ENCODE measurements at places on chromosomes 16 and 17.

DNA sequence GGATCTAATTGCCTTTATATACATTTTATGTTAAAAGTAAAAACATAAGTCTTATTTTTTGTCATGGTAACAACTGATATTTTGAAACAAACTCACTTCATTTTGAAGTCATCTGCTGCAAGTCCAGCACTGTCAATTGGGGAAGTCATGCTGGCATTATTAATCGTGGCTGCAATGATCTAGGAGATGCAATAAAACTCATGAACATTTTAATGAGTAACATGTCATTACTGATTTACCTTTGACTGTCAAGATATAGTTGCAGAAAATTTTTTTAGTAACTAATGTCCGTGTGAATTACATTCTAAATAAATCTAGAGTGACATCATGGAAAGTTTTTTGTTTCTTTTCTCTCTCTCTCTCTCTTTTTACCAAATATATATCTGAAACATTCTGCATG is 17.3 kb upstream of the KRT24 start:
- no peak for DNase-seq

DNA sequence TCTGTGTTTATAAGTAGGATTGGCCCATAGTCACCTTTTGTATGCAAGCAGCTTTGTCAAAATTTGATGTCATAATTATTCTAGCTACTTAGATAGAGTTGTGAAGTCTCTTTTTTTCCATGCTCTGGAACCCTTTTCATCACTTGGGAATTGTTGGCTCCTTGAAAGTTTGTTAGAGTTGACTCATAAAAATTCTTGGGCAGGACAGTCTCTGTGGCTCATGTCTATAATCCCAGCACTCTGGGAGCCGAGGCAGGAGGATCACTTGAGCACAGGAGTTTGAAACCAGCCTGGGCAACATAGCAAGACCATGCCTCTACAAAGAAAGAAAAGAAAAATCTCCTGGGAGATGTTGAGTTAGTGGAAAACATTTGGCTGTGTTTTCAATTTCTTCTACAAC is 45.7 kb upstream of the MRC2 start:
- DNase-seq: no peak

DNA sequence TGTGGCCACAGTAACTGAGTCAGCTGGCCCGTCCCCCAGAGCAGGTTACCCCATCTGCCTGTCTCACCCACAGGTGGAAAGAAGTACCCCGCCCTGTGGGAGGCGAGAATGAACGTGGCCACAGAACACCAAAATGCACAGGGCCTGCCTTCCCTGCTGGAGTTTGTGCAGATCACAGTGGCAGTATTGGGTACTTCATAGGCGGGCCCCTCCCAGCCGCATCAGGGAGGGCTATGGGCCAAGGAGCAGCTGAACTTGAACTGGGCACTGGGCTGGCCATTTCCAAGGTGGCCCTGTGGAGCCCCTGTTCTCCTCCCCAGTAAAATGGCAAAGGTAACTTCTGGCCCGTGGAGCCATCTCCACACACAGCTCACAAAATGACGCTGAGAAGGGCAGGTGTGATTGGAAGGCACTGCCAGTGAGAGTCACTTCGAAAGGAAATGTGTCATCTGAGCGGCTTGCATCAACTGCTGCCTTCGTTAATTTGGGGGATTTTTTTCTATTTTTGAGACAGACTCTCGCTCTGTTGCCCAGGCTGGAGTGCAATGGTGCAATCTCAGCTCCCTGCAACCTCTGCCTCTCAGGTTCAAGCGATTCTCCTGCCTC is 162.9 kb downstream of the ENGASE start:
- no peak for DNase-seq

- DNase-seq: no peak
These were observed 646.1 kb downstream of the CDH11 start for GRCh38 chr16:64475627-64476351.

DNA sequence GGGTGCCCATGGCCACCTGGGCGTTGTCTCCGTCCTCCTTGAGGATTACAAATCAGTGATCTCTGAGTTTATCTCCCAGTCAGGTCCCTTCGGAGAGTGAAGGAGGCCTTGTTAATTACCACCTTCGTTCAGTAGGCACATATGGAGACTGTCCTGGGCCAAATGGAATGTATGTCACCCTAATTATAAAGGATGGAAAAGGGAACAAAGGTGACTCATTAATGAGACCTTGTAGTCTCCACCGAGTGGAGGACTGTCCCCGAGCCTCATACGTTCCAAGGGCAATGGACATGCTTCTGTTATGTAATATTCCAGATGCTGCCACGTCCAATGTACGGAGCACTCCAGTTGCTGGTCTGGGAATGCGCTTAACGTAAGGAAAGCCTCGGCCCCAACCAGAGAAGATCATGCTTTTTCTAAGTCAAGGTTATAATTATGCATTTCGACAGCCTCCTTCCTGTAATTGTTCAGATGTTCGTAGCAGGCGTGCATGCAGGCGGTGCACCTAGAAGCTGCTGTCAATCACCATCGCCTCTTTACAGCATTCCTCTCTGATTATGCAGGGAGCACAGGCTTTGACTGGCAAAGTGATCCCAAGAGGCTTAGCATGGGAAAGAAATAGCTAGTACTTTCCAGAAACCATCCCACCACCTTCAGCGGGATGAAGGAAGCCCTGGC is 22.4 kb upstream of the SEC14L1 start:
- no peak for DNase-seq

GRCh38 chr17:60253048-60253447 is 103.3 kb downstream of the CA4 start:
- no peak for DNase-seq

DNA sequence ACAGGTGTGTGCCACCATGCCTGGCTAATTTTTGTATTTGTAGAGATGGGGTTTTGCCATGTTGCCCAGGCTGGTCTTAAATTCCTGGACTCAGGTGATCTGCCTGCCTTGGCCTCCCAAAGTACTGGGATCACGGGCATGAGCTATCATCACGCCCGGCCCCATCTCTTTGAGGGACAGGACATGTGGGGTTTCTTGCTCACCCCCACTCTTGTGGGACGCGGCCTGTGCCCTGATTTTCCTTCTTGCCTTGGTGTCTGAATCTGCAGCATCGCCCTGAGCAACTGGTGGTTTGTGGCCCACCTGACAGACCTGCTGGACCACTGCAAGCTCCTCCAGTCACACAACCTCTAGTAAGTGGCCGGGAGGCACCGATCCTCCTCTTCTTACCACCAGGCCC is 25.6 kb downstream of the NUP85 start:
- no peak for DNase-seq

DNA sequence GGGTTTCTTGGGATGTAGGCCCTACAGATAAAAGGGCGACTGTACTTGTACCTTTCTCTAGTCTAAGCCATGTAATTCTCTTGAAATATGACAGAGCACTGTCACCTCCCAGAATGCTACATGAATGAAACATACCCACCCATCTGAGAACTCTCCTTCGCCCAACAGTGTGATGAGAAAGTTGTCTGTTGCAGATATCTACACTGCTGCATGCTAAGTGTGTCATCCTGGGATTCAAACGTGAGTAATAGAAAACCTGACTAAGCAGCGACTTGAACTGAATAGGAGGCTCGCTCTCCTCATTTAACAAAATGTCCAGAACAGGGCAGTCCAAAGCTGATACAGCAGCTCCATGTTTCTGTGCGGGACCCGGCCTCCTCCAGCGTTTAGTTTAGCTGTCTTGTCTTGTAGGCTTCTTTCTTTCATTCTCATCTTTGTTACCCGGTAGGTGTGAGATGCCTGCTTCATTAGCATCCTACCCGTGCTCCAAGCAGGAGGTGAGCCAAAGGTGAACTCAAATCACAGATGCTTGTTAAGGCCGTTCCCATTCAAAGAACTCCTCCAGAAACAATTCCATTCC is 211.9 kb downstream of the PRKCA start:
- DNase-seq: no peak

- DNase-seq: peak; percentile 37
These were observed 73.3 kb upstream of the MTMR4 start for GRCh38 chr17:58587713-58588117.

GRCh38 chr16:10067406-10067805 is 114.8 kb downstream of the GRIN2A start:
- no peak for DNase-seq

GRCh38 chr17:7038025-7038862 is 2.4 kb downstream of the SLC16A13 start:
- no peak for DNase-seq

DNA sequence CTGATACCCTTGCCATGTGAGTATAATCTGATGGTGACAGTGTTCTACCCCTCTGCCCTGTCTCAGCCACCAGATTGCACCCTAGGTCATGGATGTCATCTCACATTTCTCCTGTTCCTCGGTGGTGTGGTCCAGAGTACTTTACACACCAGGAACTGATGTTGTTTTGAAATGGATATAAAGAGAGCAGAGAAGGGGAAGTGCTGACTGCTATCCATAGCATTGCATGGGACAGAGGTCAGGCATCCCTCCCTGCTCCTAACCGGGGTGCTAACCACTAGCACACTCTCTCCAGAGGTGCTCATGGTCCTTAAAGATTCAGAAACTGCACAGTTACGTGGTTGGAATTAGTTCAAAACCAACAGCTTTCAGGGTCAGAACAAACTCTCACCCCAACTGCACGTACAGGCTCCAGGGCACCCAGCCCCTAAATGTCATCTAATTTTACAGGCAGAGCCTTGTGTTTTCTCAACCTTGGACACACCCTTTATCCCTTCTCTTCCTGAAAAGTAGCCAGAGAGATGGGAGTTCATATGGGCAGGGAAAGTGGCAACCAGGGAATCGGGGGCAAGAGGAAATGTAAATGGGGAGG is 16.3 kb downstream of the TTLL6 start:
- DNase-seq: no peak

GRCh38 chr17:63698381-63698885 is 1.5 kb downstream of the LIMD2 start:
- no peak for DNase-seq

GRCh38 chr17:70677783-70678647 is 508.7 kb downstream of the KCNJ2 start:
- no peak for DNase-seq

- no peak for DNase-seq
These were observed 504 bp upstream of the GOSR1 start for GRCh38 chr17:30476726-30477082.

DNA sequence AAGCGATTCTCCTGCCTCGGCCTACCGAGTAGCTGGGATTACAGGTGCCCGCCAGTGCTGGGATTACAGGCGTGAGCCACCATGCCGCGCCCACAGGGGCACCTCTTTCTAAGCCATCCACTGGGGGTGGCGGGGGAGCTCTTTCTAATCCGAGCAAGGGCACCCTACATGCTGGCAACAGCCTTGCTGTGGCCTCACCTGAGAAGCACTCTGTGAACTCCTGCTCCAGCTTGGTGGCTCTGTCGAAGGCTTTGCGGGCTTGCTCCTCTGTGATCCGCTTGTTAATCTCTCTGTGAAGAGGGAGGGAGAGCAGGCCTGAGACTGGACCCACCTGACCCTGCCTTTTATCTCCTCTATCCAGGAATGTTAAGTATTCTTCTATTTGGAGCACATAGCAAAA is 11.9 kb upstream of the ASGR1 start:
- DNase-seq: no peak

- DNase-seq: no peak
These were observed 4.7 kb upstream of the CDT1 start for GRCh38 chr16:88798772-88799455.

GRCh38 chr17:58121925-58122324 is 26.3 kb upstream of the OR4D1 start:
- DNase-seq: no peak

GRCh38 chr17:61396586-61397085 is 3.0 kb upstream of the TBX2 start:
- DNase-seq: no peak

GRCh38 chr17:68775318-68775717 is 174.2 kb upstream of the FAM20A start:
- DNase-seq: no peak

DNA sequence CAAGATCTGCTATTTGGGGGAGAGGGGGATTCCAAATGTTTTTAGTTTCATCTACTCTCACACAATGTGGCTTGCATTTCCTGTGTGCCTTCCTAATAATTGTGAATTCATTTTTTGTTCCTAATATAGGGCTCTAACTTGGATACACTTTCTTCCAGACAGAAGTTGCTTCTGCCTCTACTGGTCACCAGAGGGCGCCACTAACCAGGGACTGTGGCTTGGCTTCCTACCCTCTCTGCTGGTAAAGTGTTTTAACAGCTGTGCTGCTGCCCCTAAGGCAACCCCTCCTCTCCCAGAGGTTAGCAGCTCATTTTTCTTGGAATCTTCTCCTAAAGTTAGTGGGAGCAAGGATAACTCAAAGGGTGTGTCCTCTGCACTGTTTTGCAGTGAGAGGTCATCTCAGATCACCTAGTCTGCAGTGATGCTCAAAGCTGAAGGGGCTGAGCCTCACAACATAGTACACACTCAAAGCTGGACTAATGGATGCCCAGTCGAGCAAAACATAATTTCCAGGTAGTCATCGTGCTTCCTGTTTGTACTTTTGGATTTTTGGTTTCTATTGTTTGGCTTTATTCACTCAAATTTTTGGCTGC is 5.0 kb upstream of the PRSS54 start:
- DNase-seq: no peak

- no peak for DNase-seq
These were observed 176.4 kb downstream of the MSI2 start for GRCh38 chr17:57432507-57433277.

- DNase-seq: peak; percentile 55
These were observed at the start of gene GALK1 for GRCh38 chr17:75764711-75765421. Gene GALK1, minus strand, starts transcription at chr17:75765192. Its CDS starts 56 bp downstream, at chr17:75765136.

- no peak for DNase-seq
These were observed 25.0 kb upstream of the SBK1 start for GRCh38 chr16:28267356-28267755.

GRCh38 chr16:4309102-4309832 is 6.6 kb upstream of the GLIS2 start:
- no peak for DNase-seq

- no peak for DNase-seq
These were observed 35.0 kb downstream of the STAT5A start for GRCh38 chr17:42323268-42323773.

GRCh38 chr17:79629548-79630049 is 18.7 kb upstream of the RBFOX3 start:
- DNase-seq: no peak

Data from hypothalamus (tissue), 51 donors.